ENCODE measurements at places on chromosomes 4 and X. TPM values are rescaled to one million over a fixed set of nuclear protein-coding genes. Genes with fewer than 3 reads are reported as not detected.

GRCh38 chr4:139907001-139907809, 241.6 kb downstream of the MGST2 start:
- no peak for DNase-seq

DNA sequence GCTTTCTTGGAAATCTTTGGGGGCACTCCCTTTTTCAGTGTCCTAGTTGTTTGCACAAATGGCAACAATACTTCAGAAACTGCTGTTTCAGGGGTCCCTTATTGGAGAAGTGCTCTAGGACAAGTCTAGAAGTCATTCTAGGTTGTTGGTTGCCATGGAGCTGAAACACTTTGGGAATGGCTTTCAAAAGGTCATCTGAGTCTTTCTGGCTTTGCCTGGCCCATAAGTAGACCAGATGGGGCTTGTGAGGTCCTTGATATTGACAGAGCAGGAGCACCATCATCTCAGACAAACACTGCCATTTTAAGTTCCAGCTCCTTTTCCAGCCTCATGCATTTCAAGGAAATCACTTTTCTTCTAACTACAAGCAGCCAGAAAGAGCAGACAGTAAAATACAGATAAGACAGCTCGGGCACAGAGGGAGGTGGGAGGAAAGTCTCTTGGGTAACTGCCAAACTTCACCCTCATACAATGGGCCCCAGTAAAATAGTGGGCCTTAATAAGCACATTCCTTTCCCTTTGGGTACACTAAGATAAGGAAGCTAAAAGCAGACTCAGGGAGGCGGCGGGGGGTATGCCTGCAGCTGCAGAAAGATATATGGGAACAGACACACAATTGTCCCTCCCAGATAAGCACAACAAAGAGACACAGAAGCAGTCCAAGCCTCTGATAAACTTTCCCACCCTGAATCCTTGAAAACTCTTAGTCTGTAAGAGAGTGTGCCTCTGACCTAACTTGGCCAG, 8.5 kb upstream of the NXF3 start:
- no peak for DNase-seq

Gene SPANXB1
- not detected for total RNA-seq

Gene SLIT2
- total RNA-seq = not detected
